ENCODE measurements at places on chromosomes 16 and 17. TPM values are rescaled to one million over a fixed set of nuclear protein-coding genes. Genes with fewer than 3 reads are reported as not detected.

PSKH1 gene
- 16.8 TPM for total RNA-seq

CAPNS2 gene
- total RNA-seq: 1.1 TPM

ZNF594 gene
- 8.7 TPM for total RNA-seq

KRT20 gene
- not detected for total RNA-seq

IL32 gene
- not detected for total RNA-seq

Data from osteoblast (primary cell).